GM03348 (cell line): ENCODE measurements at places on chromosomes 16 and 17.
A peak's percentile ranks its signal among the peaks of the same experiment; 100 is the strongest.

DNA sequence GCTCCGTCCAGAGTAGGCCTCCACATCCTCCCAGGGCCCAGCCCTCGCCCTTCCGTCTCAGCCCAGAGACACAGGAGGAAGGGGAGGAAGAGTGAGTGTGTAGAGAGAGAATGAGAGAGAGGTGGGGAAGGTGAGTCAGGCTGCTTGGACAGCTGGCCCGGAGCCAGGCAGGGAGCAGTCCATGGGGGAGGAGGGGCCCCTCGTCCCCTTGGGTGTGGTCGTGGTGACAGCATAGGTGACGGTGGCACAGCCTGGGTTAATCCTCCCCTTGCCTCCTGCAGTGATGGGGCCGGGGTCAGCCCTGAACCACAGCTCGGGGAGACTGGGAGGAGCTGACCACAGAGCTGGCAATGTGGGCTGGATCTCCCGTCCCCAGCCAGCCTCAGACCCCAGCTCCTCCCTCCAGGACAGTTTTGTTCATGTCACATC, 36.5 kb downstream of the FA2H start:
- DNase-seq, result no peak

DNA sequence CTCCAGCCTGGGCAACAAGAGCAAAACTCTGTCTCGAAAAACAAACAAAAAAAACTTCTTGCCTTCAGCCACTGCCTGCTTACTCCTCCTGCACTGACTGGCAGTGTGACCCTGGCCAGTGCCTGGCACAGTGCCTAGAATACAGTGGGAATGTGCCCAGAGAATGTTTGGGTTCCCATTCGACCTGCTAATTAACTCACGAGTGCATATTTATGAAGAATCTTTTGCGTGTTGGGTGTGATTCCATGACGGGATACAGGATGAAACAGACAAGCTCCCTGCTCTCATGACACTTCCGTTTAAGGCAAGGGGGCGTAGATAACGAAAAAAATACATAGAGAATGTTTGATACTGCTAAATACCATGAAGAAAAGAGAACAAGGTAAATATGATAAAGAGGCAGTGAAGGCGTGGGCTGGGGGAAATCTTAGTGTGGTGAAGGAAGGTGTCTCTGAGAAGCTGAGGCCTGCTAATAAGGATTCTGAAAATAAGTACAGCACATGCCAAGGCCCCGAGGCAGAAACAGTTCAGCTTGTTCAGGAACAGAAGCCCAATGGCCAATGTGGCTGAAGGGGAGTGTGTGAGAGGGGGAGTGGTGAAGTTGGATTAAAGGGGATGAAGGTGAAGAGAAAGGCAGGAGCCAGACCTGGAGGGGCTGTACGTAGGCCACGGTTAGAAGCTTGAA, 4.3 kb downstream of the ABI3 start:
- no peak for DNase-seq

- no peak for DNase-seq
Observed at GRCh38 chr16:85396879-85397871, 215.9 kb upstream of the GSE1 start.

DNA sequence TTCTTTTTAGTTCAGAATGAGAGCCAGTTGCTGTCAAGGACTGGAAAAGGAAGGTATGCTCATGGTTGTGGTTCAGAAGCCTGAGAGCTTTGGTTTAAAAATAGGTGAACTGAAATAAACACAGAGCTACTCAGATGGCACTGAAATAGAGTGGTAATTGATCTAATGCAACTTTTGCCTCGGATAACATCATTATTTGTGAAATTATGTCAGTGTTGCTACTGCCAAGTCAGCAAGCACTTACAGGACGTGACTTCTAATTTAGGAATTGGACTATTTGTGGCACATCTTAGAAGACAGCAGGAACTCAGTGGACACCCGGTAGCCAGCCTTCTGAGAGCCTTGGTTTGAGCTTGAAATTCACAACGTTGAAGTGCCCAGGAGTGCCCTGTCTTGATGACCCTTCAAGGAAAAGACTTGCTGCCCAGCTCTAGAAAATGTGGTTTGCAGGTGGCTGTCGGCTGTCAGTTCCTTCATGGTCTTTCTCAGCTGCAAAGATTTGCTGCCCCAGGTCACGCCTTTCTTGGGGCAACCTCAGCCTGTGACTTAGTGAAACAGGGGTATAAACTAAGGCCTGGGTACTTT, 42.0 kb upstream of the XYLT1 start:
- DNase-seq, result peak; percentile 47

- peak; percentile 96 for DNase-seq
Observed at GRCh38 chr17:2749784-2750181, 331 bp upstream of the CCDC92B start.

DNA sequence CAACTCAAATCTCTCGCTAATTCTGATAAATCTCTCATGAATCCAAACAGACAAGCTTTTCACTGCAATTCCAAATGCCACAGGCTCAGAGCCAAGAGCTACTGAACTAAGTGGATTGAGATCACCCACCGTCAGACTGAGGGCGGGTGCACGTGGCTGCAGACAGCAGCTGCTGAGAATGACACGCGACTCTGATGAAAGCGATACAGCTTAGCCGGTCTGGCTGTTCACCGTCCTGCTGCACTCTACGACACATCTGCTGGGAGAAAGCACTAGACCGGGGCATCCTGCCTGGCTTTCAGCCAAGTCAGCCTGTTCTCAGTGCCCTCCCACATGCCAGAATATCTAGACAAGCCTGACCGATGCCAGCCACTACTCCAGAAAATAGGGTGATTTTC, 42.6 kb downstream of the KLHDC4 start:
- no peak for DNase-seq

DNA sequence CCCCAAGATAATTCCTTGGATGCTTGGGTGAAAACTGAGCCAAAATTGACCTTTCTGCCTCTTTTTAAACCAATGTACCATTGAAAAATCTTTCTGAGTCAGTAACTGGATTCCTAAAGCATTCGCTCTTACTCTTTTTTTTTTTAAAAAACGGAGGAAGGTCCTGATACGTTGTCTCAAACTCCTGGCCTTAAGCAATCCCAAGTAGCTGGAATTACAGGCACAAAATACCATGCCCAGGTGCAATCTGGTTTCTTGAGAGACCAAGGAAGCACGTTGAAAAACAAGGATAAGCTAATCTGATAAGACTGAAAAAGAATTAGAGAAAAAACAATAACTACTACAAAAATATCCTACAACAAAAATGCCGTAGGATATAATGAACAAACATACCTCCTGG, 136.5 kb downstream of the SSH2 start:
- DNase-seq, result no peak
